ENCODE measurements at places on chromosomes 2 and 18. TPM values are rescaled to one million over a fixed set of nuclear protein-coding genes. Genes with fewer than 3 reads are reported as not detected.

TLX2 gene
- total RNA-seq, result not detected

DNA sequence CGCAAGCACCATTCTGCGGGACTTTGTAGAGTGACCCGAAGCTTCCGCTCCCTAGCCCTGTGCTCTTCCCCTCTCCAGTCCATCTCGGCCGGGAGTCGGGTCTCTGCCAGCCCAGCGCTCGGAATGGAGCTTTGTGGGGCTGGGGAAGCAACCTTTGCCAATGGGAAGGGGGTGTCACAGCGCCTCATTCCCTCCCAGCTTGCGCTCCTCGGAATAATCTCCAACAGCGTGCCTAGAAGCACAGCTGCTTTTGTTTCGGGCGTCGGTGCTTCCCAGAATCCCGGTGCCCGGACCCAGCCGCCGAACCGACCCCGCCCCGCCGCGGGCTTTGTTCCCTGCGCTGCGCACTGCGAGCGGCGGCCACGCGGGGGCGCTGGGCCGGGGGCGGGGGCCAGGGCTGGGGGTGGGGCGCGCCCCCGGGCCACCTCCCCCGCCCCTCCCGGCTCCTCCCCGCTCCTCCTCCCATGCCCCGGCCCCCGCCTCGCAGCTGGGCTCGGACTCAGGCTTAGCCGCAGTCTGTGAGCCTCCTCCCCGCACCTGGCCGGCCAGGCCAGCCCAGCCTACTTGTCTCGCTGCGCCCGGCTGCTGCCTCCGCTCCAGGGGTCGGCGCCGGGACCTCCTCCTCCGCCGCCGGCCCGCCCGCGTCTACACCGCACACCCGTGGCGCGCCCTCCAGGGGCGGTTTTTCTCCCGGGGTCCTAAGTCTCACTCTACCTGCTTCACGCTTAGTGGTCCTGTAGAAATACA is 77.7 kb upstream of the SMAD2 start:
- peak; percentile 91 for DNase-seq

DNA sequence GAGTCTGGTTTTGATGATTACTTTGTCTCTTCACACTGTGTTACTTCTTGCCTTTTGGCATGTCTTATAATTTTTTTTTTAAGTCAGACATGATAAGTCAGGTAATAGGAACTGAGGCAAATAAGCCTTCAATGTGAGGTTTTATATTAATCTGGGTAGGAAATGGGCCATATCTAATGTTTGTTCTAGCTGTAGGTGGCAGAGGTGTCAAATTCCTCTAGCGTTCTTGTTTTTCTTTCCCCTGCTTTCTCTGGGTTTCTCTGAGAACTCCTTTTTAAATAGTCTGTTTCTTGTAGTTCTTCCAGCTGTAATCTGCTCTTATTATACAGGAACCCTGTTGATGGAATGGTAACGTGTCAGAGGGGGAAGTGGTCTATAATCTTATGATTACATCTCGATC is 5.7 kb downstream of the SP140 start:
- DNase-seq, result no peak

HOXD11 gene
- total RNA-seq, result 15.9 TPM

DNA sequence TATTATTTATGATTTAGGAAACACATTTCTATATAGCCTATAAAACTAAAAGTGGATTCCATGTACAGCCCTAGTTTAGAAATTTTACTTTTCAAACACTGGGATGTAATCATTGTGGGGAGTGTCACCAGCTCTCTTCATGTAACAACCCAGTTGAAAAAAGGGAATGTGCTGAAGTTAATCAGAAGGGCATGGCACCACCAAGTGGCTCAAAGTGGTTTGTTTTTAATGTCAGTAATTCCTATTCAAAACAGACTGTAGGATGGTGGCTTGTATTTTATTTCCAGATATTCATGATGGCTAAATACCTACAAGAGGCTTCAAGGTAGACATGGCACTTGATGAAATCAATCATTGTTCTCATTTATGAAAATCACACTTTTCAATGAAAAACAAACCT is 58.1 kb upstream of the TMEM182 start:
- DNase-seq, result no peak

GRCh38 chr2:219496825-219497494 is 1.7 kb upstream of the GMPPA start:
- DNase-seq, result no peak

All from kidney (tissue), 22 donors.